Stimulated activated CD4-positive, alpha-beta T cell treated with anti-CD3 and anti-CD28 coated beads, Interleukin-1b, Interleukin-23, amount 100 ng/mL, for 24 hours (primary cell): ENCODE measurements at places on chromosomes 12 and 14.

DNA sequence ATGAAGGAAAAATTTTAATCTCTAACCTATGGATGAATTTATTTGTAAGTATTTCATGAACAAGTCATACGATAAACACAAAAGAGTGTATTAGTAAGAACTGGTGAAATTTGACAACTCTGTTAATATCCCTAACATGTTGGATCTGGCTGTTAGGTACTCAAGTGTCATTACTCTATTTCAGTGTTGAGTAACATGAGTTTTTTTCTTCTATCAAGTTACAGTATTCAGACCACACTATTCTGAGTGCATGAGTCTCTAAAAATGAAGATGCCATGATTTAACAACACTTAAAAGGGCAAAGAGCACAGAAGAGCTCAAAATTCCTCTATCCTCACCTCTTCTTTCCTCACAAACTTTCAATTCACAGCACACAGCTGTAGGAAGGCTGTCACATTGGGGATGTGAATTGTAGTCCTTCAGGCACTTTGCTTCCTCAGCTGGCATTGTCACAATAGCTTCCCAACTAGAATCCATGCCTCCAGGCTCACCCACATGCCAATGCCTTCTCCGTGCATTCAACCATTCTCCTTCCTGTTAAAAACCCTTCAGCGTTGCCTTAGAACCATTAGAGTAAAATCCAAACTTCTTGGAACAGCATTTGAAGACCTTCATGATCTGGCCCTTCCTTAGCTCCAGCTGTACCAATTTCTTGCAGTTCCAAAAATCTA, 73.7 kb upstream of the DBX2 start:
- no peak for DNase-seq

DNA sequence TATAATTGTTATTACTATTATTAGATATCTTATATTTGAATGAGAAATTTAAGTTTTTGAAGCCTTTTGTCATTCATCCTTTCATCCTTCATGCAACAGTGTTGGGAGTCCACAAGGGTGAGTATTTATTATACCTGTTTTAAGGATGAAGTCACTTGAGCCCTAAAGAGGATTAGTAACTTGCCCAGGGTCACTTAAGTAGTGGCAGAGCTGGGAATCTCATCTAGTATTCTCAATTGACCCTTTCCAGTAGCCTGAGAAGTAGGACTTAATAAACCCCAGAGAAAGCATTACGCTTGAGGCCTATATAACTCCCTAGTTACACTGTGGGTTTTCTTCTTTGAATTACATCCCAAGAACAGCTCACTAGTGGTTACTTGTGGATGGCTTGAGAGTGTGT, 119.8 kb downstream of the SRGAP1 start:
- no peak for DNase-seq

GRCh38 chr12:52073531-52074381, 4.0 kb downstream of the ATG101 start:
- DNase-seq, result no peak

DNA sequence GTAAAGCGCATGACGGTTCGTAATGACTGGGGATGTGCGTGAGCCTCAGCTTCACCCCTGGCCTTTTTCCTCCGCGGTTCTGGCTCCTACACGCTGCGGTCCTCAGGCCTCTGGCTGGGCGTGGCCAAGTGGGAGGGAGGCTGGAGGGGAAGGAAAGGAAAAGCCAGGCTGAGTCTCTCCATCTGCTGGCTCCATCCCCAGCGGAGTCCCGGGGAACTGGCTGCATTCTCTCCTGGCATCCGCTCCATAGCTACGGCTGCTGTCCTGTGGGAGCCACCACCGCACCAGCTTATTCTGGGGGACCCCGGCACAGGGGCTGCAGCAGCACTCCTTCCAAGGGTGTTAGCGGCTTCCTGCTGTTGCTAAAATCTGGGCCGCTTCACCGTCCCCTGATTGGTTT, 68.2 kb upstream of the SLC24A4 start:
- DNase-seq, result no peak

DNA sequence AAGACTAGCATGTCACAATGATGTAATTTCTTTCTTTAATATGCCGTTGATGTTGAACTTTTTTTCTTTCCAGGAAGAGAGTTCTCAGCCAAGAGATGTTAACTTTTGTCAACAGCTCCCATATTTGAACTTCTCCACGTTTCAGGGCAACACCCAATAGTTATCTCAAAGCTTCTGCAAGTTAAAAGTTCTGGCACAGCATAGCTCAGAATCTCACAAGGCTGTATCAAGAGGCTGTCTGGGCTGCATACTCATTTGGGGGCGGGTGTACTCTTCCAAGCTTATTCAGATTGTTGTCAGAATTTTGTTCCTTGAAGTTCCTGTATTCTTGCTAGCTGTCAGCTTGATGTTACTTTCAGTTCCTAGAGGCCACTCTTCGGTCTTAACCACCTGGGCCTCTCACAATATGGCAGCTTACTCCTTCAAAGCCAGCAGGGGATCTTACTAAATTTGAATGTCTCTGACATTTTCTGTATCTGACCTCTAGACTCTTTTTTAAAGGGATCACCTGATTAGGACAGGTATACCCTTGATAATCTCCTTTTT, 38.9 kb downstream of the KCNC2 start:
- DNase-seq, result no peak

DNA sequence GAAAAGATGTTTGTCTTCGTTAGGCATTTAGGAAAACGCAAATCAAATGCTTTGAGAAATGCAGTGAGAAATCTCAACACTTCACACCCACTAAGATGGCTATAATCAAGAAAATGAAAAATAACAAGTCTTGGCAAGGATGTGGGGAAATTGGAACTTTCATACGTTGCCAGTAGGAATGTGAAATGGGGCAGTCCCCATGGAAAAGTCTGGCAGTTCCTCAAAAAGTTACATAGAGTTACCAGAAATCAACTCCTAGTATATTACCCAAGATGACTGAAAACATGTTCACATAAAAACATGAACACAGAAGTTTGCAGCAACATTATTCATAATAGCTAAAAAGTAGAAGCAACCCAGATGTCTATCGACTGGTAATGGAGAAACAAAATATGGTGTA, 41.5 kb upstream of the LRTM2 start:
- DNase-seq, result no peak

DNA sequence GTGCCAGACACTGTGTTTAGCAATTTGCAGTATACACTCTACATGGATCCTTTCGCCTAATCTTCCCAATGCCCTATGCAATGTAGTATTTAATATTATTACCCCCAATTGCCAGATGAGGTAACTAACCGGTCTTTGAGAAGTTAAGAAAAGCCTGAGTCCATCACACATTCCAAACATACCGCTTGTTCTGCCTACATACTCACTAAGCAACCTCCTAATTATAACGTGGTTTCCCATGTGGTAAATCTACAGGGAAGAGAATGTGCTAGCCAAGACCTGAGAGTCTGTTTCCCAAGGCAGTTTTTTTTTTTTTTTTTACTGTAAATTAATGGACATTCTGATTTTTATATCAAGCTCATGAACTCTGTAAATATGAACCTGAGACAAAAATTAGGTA, 37.2 kb downstream of the ATP2B1 start:
- DNase-seq, result no peak

DNA sequence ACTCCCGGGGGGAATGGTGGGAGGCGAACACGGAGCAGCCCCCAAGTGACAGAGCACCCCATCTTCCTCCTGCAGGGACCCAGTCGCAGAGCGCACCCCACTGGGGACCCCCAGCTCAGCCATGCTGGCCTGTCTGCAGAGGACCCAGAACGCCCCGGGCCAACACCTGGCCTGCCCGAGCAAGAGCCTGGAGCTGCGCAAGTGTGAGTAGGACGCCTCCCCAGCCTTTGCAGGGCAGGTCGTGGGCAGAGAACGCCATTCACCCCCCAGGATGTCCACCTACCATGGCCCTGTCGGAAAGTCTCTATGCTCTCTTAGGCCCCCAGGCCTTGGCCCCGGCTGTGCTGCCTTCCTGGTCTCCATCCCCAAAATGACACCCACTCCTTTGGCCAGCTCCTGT, 30.4 kb downstream of the FAM222A start:
- no peak for DNase-seq

DNA sequence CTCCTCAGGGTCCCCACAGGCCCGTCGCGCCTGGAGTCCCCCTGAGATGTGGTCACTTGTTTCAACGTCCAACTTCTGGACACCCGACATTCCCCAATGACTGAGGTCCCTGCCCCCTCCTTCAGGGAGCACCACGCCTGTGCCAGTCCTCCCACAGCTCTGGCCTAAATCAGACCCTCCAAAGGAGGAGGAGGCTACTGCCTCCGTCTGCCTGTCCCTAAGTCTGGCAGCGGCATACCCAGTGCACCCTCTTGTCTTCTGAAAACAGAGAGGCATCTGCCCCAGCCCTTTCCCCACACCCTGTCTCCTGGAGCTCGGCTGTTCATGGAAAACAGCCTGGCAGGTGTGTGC, 46.2 kb downstream of the TESC start:
- no peak for DNase-seq

DNA sequence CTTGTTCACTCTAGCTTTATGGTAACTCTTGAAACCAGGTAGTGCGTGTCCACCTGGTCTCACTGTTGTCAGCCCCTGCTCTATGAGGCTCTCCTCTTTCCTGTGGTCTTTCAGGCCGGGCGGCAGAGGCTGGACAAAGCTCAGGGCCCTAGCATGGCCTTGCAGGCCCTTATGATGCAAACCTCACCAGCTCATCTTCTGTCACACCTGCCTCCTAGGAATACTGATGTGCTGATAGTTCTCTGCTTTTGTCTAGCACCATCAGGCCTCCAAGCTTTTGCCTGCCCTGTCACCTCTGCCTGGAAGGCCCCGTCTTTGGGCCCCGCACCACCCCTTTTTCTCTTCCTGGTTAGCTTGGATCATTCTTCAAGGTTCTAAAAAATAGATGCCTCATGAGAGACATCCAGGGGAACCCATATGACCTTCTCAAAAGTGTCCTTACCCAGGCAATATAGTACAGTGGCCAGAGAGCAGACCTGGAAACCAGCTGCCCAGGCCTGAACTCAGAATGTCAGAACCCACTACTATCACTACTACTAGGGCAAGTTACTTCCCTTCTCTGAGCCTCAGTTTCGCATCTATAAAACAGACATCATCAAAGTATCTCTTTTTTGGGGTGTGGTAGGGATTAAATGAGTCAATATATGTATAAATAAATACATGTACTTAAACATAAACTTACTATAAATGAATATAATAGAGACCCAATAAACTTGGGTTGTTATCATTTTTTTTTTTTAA, 91.7 kb downstream of the ZFP36L1 start:
- DNase-seq, result no peak

DNA sequence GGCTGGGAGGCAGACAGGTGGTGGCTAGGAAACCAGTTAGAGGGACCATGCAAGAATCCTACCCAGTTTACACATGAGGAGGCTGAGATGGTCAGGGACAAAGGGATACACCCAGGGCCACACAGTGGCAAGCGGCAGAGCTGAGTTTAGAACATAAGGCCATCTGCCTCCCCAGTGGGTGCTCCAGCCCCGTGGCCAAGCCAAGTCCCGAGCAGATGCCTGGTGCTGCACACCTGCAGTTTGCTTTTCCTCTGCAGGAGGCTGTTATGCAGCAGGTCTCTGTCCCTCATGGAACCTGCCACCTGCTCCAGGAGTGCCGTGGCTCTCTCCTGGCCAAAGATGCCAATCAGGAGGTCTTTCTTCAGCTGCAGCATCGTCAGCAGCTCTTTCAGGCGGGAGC, 70.8 kb downstream of the SYNE3 start:
- no peak for DNase-seq

DNA sequence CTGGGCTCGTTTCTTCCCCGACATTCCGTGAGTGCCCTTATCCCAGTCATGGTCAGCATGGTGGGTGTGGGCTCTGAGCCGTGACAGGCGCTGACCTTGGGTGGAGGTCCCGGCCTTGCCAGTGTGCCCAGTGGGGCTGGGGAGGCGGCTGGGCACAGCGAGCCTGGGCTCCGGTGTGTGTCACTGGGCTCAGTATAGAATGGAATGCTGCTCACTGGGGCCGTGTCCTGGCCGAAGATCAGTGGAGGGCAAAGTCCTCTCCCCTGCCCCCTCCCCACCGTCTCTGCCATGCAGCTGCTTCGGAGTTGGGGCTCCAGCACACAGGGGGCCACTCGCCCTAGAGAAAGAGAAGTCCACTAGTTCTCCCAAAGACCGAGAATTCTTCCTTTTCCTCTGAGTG, 164.4 kb downstream of the TSPAN9 start:
- DNase-seq, result no peak
